CD8-positive, alpha-beta memory T cell (primary cell): ENCODE measurements at places on chromosomes 1 and 21. TPM values are rescaled to one million over a fixed set of nuclear protein-coding genes. Genes with fewer than 3 reads are reported as not detected.
A peak's percentile ranks its signal among the peaks of the same experiment; 100 is the strongest.

CAMK1G gene
- total RNA-seq, result not detected

- H3K4me1 ChIP-seq, result no peaks in the 10 kb centered on the region
- no peak for DNase-seq
- no peaks in the 10 kb centered on the region for H3K27me3 ChIP-seq
- no peak overlapping the region for H3K27ac ChIP-seq
These were observed 53.6 kb upstream of the NEXN start for GRCh38 chr1:77834771-77835334.

GRCh38 chr1:228140724-228141225 is 696 bp downstream of the GUK1 start:
- DNase-seq, result no peak
- H3K27ac ChIP-seq, result peak overlapping the region; percentile 98
- peak overlapping the region; percentile 86 for H3K4me3 ChIP-seq
- peaks cover 57% of the 10 kb centered on the region for H3K4me1 ChIP-seq

- H3K27ac ChIP-seq, result no peak overlapping the region
- no peaks in the 10 kb centered on the region for H3K36me3 ChIP-seq
- no peak overlapping the region for H3K4me3 ChIP-seq
- no peaks in the 10 kb centered on the region for H3K4me1 ChIP-seq
These were observed 108.7 kb upstream of the COL6A1 start for GRCh38 chr21:45872902-45873301.

GRCh38 chr1:204924013-204924759 is 53.5 kb downstream of the NFASC start:
- no peaks in the 10 kb centered on the region for H3K36me3 ChIP-seq
- no peak overlapping the region for H3K27ac ChIP-seq
- H3K4me3 ChIP-seq, result no peak overlapping the region
- DNase-seq, result no peak
- H3K27me3 ChIP-seq, result no peaks in the 10 kb centered on the region

HRNR gene
- total RNA-seq, result not detected

CLDN17 gene
- not detected for total RNA-seq
